ENCODE measurements at places on chromosomes 12 and 14.
A peak's percentile ranks its signal among the peaks of the same experiment; 100 is the strongest.

- DNase-seq = peak; percentile 39
Observed at GRCh38 chr12:30953257-30953656, 26.7 kb downstream of the TSPAN11 start.

DNA sequence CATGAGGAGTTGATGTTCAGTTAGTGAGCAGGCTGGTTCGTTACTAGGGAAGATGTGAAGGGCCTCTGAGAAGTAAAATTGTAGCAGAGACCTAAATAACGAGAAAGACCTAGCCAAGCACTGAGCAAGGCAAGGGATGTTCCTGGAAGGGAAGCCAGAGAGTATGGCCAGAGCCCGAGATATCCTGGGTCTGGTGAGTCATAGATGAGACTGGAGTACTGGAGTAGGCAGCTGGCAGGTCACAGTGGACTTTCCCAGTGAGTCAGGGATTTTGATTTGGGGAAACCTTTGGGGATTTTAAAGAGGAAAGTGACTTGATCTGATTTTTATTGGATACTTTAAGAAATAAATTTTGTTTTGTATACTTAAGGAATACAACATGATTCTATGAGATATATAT lies 369.0 kb downstream of the DIO2 start:
- DNase-seq = no peak

GRCh38 chr12:123395236-123395635 lies 11.3 kb downstream of the KMT5A start:
- no peak for DNase-seq

GRCh38 chr14:100159094-100159864 lies at the start of gene DEGS2:
DEGS2 (minus strand) TSS chr14:100159645; CDS start chr14:100159587, 58 bp downstream.
- DNase-seq = peak; percentile 77

GRCh38 chr12:22626406-22626805 lies 1.4 kb downstream of the ETNK1 start:
- DNase-seq = no peak

DNA sequence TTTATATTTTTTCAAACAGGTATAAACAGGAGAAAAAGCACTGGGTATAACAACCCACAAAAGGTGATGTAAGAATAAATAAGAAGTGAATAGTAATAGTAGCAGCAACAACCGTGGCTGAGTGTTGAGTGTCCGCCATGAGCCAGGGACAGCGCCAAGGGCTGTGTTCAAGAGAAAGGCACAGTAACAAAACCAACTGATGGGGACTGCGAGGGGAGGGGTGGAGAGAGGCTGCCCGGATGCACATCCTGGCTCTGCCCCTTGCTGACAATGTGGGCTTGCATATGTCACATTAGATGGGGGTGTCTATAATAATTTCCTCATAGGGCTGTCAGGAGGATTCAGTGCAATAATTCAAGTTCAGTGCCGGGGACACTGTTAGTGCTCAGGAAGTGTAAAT lies 912.4 kb downstream of the VRK1 start:
- DNase-seq = no peak

- no peak for DNase-seq
Observed at GRCh38 chr14:32480337-32480736, 151.2 kb downstream of the AKAP6 start.

GRCh38 chr14:99590746-99591555 lies 13.1 kb downstream of the CCDC85C start:
- no peak for DNase-seq

GRCh38 chr14:94582851-94583250 lies 1.6 kb downstream of the SERPINA5 start:
- no peak for DNase-seq

GRCh38 chr12:57744194-57744776 lies 554 bp upstream of the TSPAN31 start:
- peak; percentile 60 for DNase-seq

DNA sequence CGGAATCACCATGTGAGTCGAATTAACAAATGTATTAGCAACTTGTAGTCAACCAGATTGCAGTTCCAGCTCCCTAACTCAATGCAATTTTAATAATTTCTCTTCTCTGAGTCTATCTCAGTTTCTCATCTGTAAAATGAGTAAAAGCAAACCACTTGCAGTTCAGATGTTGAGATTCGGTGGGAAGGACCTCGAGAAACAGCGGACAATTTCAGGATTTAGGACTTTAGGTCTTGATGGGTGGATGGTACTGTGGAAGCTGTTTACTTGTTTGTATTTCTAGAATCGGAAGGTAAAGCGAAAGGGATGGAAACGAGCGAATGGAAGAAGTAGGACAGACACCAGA lies 510 bp upstream of the TTC8 start:
- DNase-seq = no peak

DNA sequence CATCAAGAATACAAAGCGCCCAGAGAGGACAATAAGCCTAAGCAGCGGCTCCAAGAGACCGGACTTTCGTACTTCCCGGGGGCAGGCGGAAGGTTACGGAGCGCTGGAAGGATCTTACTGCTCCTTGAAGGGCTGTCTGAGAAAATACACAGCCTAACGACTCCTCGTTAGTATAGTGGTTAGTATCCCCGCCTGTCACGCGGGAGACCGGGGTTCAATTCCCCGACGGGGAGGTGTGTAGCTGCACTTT lies 12.1 kb upstream of the TMPO start:
- peak; percentile 82 for DNase-seq

DNA sequence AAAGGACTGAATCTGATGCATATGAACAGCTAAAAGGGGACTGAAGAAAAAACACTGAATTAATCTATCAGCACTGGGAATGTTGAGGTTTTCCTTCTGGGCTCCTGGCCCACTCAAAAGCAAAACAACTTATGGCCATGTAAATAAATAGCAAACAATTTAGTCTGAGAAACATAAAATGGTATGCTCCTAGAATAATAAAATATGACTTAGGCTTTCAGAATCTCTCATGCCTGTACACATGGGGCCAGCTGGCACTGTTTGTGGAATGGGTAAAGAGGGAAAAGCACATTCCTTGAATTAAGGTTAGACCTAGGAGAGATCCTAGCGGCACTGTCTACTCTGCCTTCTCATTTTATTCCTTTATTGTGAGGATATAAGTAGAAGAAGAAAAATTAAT lies 6.2 kb downstream of the KLHDC2 start:
- no peak for DNase-seq

GRCh38 chr14:56886471-56887062 lies 76.3 kb upstream of the OTX2 start:
- no peak for DNase-seq

GRCh38 chr12:92299344-92299743 lies 153.7 kb upstream of the BTG1 start:
- DNase-seq = no peak

DNA sequence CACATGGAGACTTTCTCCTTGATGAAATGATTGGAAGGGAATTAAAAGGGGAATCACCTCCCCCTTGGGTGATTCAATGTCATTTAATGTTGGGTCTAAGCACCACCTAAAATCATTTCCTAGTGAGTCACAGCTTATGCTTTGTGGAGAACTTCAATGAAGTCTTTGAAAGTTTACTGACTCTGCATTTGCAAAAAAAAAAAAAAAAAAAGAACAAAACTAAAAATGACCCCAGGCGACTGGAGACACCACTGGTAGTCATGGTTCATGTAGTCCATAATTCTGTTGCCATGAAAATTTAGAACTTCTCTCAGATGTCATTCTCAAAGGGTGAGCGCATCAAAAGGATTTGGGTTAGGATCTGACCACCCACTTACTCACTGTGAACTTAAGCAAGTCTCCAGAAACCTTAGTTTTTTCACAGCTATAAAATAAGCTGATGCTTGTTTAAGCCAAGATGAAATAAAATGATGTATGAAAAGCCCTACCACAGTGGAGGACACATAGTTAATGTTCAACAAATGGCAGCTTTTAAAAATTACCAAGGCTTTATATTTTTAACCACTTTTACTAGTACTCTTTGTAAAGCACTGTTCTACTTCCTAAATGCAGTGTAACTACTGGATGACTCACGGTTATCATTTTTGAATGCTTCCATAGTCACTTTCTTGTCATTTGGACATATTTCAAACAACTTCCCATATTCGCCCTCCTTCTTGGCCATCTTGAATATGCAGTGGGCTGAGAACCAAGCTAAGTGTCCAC lies 18.1 kb upstream of the KSR2 start:
- DNase-seq = no peak

- DNase-seq = peak; percentile 85
Observed at GRCh38 chr12:80551897-80552296, 107.9 kb downstream of the PTPRQ start.

GRCh38 chr12:12606781-12607589 lies 4.7 kb upstream of the CREBL2 start:
- DNase-seq = no peak

DNA sequence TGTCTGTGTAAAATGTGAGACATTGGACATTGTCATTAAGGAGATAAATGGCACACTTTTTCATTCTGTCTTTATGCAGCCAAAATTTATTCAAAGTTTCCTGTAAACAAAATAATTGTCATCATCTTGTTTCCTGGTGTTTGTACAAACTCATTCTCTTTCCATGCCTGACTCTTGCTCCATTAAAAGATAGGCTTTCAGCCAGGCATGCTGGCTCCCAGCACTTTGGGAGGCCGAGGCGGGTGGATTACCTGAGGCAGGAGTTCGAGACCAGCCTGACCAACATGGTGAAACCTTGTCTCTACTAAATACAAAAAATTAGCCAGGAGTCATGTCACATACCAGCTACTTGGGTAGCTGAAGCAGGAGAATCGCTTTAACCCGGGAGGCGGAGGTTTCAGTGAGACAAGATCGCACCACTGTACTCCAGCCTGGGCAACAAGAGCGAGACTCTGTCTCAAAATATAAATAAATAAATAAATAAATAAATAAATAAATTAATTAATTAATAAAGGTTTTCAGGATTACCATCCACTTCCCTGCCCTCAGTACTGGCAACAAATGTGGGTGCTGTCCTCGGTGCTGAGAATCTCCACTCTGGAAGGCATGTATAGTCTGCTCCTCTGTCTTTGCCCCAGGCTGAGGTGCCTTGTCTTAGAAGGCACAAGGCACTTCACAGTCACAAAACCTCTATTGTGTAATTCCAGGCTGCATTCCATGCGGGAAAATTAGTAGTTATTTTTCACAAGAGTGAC lies 83.2 kb downstream of the PAH start:
- DNase-seq = no peak

- DNase-seq = no peak
Observed at GRCh38 chr14:80110721-80111120, 100.6 kb downstream of the DIO2 start.
